ENCODE measurements at places on chromosomes 6 and 20.

DNA sequence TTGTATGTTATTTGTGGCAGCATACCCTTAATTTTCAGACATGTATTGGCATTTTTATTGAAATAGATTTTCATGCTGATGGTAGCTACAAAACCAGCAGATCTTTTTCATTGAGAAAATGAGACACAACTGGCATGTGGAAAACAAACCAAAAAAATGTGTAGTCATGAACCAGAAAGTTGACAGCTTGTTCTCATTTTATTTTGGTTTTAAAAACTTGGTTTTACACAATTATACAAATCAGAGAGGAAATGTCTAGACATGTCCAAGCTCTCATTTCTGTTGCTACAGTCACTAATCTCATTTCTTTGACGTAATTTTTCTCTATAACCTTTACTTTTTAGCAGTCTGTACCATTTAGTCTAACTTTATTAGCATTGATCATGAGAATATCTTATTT is 85.4 kb downstream of the GRIK2 start:
- no peak overlapping the region for H3K4me3 ChIP-seq
- H3K27ac ChIP-seq = no peak overlapping the region
- no peak for DNase-seq

- no peaks in the 10 kb centered on the region for H3K27me3 ChIP-seq
- no peak overlapping the region for H3K4me3 ChIP-seq
- H3K27ac ChIP-seq = no peak overlapping the region
Measured at GRCh38 chr6:70841112-70841511, 115.7 kb downstream of the B3GAT2 start.

GRCh38 chr6:29112135-29112534 is 4.3 kb downstream of the OR2J3 start:
- H3K36me3 ChIP-seq = no peaks in the 10 kb centered on the region
- DNase-seq = no peak
- no peak overlapping the region for H3K4me3 ChIP-seq
- H3K27ac ChIP-seq = no peak overlapping the region
- no peaks in the 10 kb centered on the region for H3K27me3 ChIP-seq
- H3K4me1 ChIP-seq = no peaks in the 10 kb centered on the region

DNA sequence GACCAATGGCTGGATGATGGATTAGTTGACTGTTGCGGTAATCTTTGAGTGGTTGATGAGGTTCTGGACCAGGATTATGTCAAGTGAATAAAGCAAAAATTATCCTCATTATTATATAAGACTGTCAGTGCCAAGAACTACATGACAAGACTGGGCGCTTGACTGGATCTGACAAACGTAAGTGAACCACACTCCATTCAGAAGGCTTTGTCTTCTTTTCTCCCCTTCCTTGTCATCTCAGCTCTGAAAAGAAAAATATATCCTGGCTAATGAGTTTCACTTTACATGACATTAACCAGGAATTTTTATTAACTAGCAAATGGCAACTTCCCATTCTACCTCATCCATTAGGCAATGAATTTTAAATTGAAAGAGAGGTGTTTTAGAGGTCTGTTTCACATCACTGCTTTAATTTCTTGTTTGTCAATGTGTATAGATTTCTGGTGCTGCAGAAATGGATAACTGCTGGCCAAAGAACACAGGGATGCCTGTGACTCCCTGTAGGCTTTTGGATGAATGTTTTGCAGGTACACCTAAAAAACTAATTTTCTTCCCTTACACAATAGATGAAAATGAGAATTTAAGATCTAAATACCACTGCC is 150.1 kb downstream of the ELOVL4 start:
- H3K36me3 ChIP-seq = no peaks in the 10 kb centered on the region
- peaks cover 8% of the 10 kb centered on the region for H3K4me1 ChIP-seq
- no peaks in the 10 kb centered on the region for H3K27me3 ChIP-seq
- H3K27ac ChIP-seq = no peak overlapping the region

GRCh38 chr20:60239956-60240355 is 281.7 kb downstream of the CDH26 start:
- H3K36me3 ChIP-seq = no peaks in the 10 kb centered on the region
- no peak overlapping the region for H3K4me3 ChIP-seq
- no peaks in the 10 kb centered on the region for H3K4me1 ChIP-seq
- H3K27ac ChIP-seq = no peak overlapping the region
- H3K27me3 ChIP-seq = no peaks in the 10 kb centered on the region
- no peak for DNase-seq

DNA sequence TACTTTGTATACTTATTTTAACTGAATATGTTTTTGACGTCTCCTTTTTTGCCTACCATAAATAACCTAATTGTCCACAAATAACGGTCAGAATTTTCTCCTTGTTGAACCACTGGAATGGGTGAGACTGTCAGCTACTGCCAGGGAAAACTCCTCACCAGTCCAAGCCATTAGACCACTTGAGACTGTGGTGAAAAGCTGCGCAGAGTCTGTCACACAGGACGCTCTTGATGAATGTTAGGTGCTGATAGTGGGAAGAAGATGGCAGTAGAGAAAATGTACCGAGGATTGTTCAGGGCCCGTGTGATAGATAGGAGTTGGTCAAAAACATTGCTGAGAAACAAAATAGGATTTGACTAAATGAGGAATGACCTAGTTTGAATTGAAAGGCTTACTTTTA is 75.6 kb upstream of the KIF25 start:
- DNase-seq = no peak
- H3K36me3 ChIP-seq = peaks cover 80% of the 10 kb centered on the region
- no peak overlapping the region for H3K27ac ChIP-seq
- no peaks in the 10 kb centered on the region for H3K27me3 ChIP-seq
- no peak overlapping the region for H3K4me3 ChIP-seq

DNA sequence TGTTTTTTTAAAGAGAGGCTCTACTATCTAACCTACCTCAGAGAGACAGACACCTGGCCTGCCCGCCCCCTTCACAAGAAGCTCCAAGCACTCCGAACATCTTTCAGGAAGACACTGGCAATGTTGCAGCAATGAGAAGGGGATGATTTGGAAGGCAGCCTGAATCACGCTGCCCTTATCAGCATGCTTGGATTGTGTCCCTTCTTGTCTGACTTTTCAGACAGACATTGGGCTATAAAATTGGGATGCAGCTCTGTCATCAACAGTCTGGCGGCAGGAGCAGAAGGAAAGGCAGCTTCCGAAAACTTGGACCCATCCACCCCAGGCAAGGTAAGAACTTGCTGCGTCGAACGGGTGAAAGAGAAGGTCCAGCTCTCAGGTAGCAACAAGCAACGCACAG is 56.0 kb downstream of the CDK5RAP1 start:
- H3K27ac ChIP-seq = no peak overlapping the region
- no peaks in the 10 kb centered on the region for H3K27me3 ChIP-seq
- H3K36me3 ChIP-seq = no peaks in the 10 kb centered on the region
- H3K4me3 ChIP-seq = no peak overlapping the region

DNA sequence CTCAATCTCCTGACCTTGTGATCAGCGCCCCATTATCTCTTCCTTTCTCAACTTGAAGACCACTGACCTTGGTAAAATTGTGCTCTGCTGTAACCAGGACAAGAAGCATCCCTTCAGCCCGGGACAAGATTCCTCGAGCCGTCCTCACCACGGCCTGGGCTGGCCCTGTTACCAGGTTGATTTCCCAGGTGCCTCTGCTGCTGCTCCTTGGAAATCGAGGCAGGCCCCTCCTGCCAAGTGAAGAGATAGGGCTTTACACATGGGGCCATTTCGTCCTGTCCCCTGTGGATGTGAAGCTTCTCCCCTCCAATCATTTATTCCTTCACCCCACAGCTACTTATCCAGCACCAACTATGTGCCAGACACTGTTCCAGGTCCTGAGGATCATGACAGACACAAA is 21.5 kb downstream of the RAB44 start:
- no peaks in the 10 kb centered on the region for H3K27me3 ChIP-seq
- DNase-seq = no peak
- H3K4me3 ChIP-seq = no peak overlapping the region
- no peaks in the 10 kb centered on the region for H3K4me1 ChIP-seq
- no peaks in the 10 kb centered on the region for H3K36me3 ChIP-seq
- H3K27ac ChIP-seq = no peak overlapping the region

DNA sequence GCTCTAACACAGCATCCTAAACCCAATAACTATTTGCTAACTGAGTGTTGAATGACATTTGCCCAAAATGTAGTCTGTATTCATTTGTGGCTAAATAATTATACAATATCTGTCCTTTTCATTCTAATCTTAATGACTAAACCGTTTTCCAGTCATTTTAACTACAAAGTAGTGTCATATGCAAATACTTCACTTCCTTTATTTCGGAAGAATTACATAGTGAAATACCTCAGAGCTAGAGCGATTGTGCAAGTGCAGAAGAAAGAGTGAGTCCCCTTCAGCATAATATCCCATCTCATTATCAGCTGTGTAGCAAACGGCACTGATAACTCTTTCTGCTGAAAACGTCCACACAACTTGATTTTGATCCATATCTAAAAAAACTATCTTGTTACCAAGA is 66.2 kb downstream of the ROS1 start:
- no peak overlapping the region for H3K27ac ChIP-seq
- peak; percentile 13 for DNase-seq
- no peaks in the 10 kb centered on the region for H3K4me1 ChIP-seq
- H3K36me3 ChIP-seq = no peaks in the 10 kb centered on the region

GRCh38 chr6:145705561-145705960 is 29.8 kb downstream of the EPM2A start:
- H3K36me3 ChIP-seq = no peaks in the 10 kb centered on the region
- no peaks in the 10 kb centered on the region for H3K27me3 ChIP-seq
- no peak overlapping the region for H3K27ac ChIP-seq
- no peaks in the 10 kb centered on the region for H3K4me1 ChIP-seq

DNA sequence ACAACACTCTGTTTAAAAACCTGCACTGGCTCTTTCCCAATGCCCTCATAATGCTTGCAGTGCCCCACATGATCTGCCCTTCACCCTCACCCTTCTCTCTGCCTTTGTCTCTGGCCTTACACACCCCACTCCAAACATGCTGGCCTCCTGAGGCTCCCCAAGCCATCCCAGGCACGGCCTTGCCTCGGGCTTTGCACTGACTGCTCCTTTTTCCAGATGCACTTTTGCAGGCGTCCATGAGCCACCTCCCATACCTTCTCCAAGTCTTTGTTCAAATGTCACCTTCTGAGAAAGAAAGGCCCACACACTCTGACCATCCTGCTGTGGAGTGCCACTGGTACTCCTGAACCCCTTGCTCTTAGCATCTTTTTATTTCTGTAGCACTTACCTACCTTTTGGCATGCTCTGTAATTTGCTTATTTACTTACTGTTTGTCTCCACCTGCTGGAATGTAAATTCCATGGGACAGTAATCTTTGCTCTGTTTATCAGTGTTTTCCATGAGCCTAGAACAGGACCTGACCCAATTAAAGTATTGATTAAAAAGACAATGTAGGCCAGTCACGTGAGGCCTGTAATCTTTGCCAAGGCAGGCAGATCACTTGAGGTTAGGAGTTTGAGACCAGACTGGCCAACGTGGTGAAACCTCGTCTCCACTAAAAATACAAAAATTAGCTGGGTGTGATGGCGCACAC is 30.7 kb downstream of the GFRA4 start:
- no peaks in the 10 kb centered on the region for H3K36me3 ChIP-seq
- no peaks in the 10 kb centered on the region for H3K27me3 ChIP-seq
- H3K27ac ChIP-seq = no peak overlapping the region
- H3K4me1 ChIP-seq = peaks cover 4% of the 10 kb centered on the region

- DNase-seq = no peak
- H3K27ac ChIP-seq = no peak overlapping the region
- H3K4me1 ChIP-seq = peaks cover 8% of the 10 kb centered on the region
- no peaks in the 10 kb centered on the region for H3K27me3 ChIP-seq
- no peaks in the 10 kb centered on the region for H3K36me3 ChIP-seq
Measured at GRCh38 chr6:43883847-43884651, 114.0 kb downstream of the VEGFA start.

- no peaks in the 10 kb centered on the region for H3K27me3 ChIP-seq
- H3K27ac ChIP-seq = no peak overlapping the region
- no peak overlapping the region for H3K4me3 ChIP-seq
- H3K4me1 ChIP-seq = no peaks in the 10 kb centered on the region
- H3K36me3 ChIP-seq = no peaks in the 10 kb centered on the region
- DNase-seq = no peak
Measured at GRCh38 chr6:2579804-2580570, 170.7 kb downstream of the MYLK4 start.

GRCh38 chr6:63789699-63790098 is 154.1 kb downstream of the PHF3 start:
- no peak for DNase-seq
- no peaks in the 10 kb centered on the region for H3K4me1 ChIP-seq

GRCh38 chr20:32134026-32134425 is 24.5 kb downstream of the TM9SF4 start:
- no peak for DNase-seq
- peaks cover 20% of the 10 kb centered on the region for H3K36me3 ChIP-seq
- H3K4me1 ChIP-seq = no peaks in the 10 kb centered on the region
- H3K27me3 ChIP-seq = no peaks in the 10 kb centered on the region

GRCh38 chr20:62358171-62359042 is 8.7 kb downstream of the LAMA5 start:
- H3K27me3 ChIP-seq = no peaks in the 10 kb centered on the region
- H3K27ac ChIP-seq = no peak overlapping the region
- no peak for DNase-seq
- H3K36me3 ChIP-seq = no peaks in the 10 kb centered on the region
- no peak overlapping the region for H3K4me3 ChIP-seq
- H3K4me1 ChIP-seq = peaks cover 36% of the 10 kb centered on the region

GRCh38 chr20:63166193-63167020 is 49.5 kb downstream of the YTHDF1 start:
- no peak overlapping the region for H3K4me3 ChIP-seq
- H3K4me1 ChIP-seq = no peaks in the 10 kb centered on the region
- H3K27ac ChIP-seq = no peak overlapping the region
- no peak for DNase-seq
- H3K27me3 ChIP-seq = peaks cover 54% of the 10 kb centered on the region
- H3K36me3 ChIP-seq = no peaks in the 10 kb centered on the region

GRCh38 chr6:105838171-105838570 is 248.0 kb upstream of the PRDM1 start:
- H3K27ac ChIP-seq = no peak overlapping the region
- H3K36me3 ChIP-seq = no peaks in the 10 kb centered on the region
- H3K4me3 ChIP-seq = no peak overlapping the region
- no peaks in the 10 kb centered on the region for H3K4me1 ChIP-seq

- no peaks in the 10 kb centered on the region for H3K27me3 ChIP-seq
- peaks cover 2% of the 10 kb centered on the region for H3K4me1 ChIP-seq
- no peak overlapping the region for H3K4me3 ChIP-seq
- no peak for DNase-seq
- H3K27ac ChIP-seq = no peak overlapping the region
- H3K36me3 ChIP-seq = no peaks in the 10 kb centered on the region
Measured at GRCh38 chr6:167571550-167571949, 246.7 kb downstream of the TTLL2 start.

- peak overlapping the region; percentile 43 for H3K27ac ChIP-seq
- no peaks in the 10 kb centered on the region for H3K27me3 ChIP-seq
- H3K36me3 ChIP-seq = peaks cover 45% of the 10 kb centered on the region
- no peak overlapping the region for H3K4me3 ChIP-seq
- H3K4me1 ChIP-seq = no peaks in the 10 kb centered on the region
- no peak for DNase-seq
Measured at GRCh38 chr6:44399991-44400390, 12.5 kb downstream of the CDC5L start.

GRCh38 chr6:1267057-1267732 is 44.7 kb upstream of the FOXQ1 start:
- H3K27ac ChIP-seq = no peak overlapping the region
- H3K36me3 ChIP-seq = no peaks in the 10 kb centered on the region
- no peaks in the 10 kb centered on the region for H3K4me1 ChIP-seq
- no peak for DNase-seq
- H3K4me3 ChIP-seq = no peak overlapping the region
- H3K27me3 ChIP-seq = no peaks in the 10 kb centered on the region

Data from cardiac muscle cell (in vitro differentiated cells and primary cell).